ENCODE measurements at places on chromosomes 2 and 18. TPM values are rescaled to one million over a fixed set of nuclear protein-coding genes. Genes with fewer than 3 reads are reported as not detected.
A peak's percentile ranks its signal among the peaks of the same experiment; 100 is the strongest.

GRCh38 chr18:24875286-24875685 lies 414.8 kb downstream of the HRH4 start:
- DNase-seq = no peak

DNA sequence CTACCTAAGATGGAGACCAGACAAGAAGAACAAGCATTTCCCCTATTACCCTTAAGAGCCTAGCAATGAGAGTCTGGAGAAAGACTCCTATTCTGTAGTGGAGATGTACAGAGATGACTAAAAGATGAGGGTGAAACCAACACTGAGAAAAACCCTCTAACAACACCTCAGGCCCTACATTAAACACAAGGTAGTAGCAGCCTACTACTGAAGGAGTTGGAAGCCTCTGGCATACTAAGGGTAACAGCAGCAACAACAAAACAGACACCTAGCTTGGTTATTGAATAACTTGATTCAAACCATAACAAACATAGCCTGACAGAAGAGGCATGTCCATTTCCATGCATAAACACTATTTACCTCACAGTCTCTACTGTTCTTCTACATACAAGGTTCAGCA lies 60.5 kb downstream of the UGP2 start:
- DNase-seq = no peak

DNA sequence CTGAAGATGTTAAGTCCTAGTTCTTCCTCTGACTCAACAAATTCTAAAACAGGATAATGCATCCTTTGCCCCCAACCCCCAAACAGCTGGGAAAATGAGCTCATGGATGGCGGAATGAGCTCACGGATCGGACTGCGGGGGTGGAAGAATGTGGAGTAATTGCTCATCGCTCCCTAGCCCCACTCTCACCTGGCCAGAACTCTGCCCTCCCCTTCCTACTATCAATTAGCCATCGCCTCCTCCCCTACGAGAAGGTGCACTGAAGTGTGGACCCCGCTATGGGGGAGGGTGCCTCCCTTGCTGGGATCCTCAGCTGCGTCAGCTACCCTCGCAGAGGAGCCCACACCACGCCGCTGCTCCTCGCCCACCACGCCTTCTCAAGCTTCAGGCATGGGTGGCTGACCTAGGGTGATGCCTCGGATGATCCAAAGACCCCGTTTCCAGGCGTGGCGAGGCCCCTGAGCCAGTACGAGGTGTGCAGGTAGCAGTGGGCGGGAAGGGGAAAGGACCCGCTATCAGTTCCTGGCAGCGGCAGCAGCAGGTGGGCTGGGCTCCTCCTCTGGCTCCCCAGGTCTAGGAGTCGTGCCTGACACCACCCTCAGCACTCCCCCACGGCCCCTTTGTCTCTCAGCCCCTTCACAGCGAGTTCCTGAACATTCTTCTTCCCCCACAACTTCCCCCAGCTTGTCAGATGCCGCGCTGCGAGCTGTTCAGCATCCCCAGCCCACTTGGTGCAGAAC lies 82.1 kb upstream of the POMC start:
- peak; percentile 59 for DNase-seq

DNA sequence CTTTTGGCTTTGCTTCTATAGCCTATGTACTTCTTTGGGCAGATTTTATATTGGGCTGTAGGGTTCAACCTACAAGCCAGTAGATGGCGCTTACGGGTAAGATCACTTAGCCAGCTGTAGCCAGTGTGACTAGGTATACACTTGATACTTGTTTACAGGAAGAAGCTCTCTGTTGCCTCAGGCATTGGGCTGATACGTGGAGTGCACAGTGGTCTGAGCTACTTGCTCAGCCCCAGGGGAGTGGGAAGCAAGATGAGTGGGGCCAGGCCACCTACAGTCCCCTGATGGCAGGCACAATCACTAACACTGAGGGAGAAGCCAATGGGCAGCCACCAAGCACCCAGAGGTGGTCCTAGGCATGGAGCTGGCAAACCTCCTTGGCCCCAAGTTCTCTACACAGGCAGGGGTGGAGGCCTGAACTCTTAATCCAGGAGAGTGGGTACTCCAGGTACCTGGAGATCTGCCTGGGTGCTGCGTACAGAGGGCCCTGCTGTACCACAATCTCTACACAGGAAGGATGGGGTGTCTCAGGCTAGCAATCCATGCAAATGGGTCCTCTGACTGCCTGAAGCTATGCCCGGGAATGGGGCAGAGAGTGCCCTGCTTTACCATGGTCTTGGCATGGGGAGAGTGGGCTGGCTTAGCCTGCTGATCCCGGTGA lies 122.2 kb downstream of the NCOA1 start:
- no peak for DNase-seq

GRCh38 chr2:106176446-106177099 lies 17.5 kb downstream of the UXS1 start:
- DNase-seq = no peak

DNA sequence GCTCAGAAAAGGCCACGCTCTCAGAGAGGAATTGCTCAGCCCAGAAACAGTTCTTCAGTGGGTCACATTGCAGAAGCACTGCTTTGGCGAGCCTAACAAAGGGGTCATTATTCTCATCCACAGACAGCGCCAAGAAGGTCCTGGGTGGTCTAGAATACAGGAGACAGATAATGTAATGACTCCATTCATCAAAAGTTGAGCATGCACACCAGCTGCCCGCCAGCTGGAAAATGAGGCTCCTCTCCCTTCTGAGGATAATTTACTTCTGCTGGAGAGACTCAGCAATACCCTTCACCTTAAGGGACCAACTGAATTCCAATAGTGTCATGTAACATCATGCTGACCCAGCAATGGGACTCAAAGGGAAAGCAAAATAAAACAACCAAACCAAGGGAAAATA lies 79.9 kb downstream of the TRIB2 start:
- peak; percentile 95 for DNase-seq

DYSF gene
- 100 TPM for total RNA-seq

GRCh38 chr2:200174433-200175216 lies 131.9 kb upstream of the SPATS2L start:
- DNase-seq = no peak

GRCh38 chr18:58335223-58335622 lies 291.2 kb downstream of the NEDD4L start:
- DNase-seq = no peak

CHRND gene
- 34.2 TPM for total RNA-seq

DNPEP gene
- total RNA-seq = 33.4 TPM

DNA sequence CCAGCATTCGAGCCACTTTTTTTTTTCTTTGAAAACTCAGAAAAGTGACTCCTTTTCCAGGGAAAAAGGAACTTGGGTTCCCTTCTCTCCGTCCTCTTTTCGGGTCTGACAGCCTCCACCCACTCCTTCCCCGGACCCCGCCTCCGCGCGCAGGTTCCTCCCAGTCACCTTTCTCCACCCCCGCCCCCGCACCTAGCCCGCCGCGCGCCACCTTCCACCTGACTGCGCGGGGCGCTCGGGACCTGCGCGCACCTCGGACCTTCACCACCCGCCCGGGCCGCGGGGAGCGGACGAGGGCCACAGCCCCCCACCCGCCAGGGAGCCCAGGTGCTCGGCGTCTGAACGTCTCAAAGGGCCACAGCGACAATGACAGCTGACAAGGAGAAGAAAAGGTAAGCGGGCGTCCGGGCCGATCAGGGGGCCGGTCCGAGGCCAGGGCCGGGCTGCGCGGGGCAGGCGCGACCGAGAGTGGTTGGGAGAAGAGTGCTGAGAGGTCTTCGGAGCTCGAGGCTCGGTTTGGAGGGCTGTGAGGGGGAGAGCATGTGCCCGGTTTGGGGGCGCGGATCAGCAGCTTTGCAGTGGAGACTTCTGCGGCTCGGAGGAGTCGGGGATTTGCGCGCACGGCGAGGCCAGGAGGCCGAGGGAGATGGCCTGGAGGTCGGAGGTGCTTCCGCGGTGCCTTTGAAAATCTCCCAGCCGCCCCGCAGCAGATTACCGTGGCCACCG lies 502 bp downstream of the EPAS1 start:
- no peak for DNase-seq
